Dermis microvascular lymphatic vessel endothelial cell (primary cell): ENCODE measurements at places on chromosomes 6 and 20.

DNA sequence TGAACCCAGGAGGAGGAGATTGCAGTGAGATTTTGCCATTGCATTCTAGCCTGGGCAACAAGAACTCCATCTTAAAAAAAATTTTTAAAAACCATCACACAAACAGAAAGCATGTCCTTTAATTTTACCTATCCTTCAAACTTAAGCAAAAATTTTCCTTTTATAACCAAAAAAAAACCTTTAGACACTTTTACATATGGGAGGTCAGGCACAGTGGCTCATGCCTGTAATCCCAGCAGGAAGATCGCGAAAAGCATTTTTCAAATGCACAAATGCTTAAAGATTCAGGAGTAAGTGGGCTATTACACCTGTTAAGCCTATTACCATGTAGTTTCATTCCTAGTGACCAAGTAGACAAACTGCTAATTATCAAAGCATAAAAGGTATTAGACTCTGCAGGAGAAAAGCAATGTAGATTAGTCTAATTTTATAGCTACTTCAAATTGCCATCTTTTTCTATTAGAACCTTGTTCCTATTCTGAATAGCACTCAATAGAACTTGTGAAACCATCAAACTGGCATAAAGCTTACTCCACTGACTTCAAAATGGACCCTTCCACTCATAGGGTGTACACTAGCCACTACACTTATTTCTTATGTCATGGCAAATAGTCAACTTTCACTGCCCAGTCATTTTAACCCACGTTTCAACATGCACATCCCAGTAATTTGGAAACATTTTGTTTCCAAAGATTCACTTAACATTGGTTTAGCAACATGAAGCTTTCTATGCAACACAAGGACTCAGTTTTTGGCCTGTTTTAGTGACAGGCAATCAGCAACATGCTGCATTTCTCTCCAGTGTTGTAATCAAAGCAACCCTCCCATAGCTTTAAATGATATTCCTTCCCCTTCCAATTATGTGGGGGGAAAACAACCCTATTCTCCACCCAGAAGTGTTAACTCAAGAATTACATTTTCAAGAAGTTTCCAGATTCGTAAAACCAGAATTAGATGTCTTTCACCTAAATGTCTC is 4.0 kb downstream of the EEF1A1 start:
- no peak for DNase-seq

DNA sequence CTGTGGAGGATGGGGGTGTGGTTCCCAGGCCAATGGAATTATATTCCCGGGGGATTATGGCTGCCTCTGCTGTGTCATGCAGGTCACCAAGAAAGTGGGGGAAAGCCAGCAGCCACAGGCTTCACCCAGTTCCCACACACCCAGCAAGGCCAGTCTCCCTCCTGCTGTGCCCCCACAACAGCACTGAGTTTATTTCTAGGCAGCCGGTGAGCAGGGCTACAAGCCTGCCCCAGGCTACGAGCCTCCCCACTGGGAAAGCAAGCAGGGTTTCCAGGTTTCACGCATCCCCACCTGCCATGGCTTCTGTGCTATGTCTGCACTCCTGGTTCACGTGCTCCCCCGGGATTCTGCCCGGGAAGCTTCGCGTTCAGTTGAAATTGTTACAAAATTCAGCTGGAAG is 72.6 kb downstream of the ERMARD start:
- DNase-seq, result no peak

DNA sequence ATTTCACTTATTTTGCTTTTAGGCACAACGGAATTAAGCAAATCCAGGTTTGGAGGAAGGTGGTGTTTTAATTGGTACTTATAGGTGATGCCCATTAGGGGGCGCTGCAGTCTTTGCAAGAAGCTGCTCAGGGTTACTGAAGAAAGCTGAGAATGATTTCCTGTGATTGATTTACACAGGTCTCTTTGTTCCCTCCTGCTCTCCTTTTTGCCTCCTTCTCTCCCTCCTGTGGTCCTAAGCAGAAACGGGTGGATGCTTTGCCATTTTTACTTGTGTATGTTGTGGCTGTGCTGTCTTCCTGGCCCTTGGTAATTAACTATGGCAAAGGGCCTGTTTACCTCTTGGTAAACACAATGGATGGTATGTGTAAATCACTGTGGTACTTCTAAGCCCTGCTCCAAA is 97.8 kb downstream of the ANKS1A start:
- peak; percentile 91 for DNase-seq

- DNase-seq, result no peak
These were observed 81.9 kb downstream of the LRFN2 start for GRCh38 chr6:40505191-40505810.

DNA sequence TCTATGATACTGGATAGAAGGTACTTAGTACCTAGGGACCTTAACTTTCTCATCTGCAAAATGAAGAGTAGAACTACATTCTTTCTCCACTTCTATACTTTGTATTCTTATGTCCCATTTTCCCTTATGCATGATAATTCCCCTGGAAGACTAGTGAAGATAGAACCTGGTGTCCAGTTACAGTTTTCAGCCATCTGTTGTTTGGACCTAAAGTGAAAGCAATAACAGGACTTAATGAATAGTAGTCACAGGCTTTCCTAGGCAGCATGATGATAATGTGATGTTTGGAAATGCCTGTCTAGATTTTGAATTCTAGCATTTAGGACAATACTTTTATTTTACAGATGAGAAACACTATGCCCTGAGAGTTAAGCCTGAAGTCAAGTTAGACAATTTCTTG is 153.8 kb downstream of the RIMS1 start:
- no peak for DNase-seq

DNA sequence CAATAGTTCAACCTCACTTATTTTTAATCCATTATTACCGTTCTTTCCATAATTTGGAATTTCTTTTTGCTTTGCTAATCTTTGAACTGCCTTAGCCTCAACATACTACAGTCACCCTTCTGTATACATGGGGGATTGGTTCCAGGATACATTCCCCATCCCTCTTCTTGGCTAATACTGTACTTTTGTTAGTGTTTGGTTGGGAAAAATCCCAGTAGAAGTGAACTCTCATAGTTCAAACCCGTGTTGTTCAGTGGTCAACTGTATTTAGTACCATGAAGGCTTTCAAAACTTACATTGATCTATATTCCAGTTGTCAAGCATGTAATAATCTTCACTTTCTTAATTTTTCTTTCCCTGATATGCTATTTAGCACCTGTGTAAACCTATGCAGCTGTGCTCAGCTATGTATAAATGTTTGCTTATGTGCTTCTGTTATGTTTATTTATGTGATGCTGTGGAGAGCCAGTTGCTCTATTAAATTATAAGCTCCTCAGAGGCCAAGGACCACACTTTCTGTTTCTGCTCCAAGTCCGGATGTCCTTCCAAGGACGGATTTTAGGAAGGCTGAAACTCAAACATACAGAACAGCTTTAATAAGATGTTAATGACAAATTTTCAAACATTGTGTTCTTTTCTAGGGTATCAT is 33.3 kb upstream of the LAMA4 start:
- no peak for DNase-seq

DNA sequence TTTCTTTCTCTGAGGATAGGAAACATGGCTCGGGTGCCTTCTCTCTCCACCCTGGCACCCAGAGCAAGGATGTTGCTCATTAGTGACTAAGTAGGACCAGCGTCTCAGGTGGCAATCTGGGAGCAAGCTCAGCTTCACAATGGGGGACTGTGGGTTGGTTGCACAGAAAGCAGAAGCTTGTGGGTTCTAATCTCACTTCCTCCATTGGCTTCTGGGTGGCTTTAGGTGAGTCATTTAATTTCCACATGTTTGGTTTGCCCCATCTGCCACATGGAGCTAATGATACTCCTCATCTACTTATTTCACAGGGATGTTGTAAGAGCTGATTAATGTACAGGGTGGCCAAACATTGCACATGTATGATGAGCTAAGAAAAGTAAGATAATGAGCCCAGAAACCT is 54.8 kb upstream of the AKIRIN2 start:
- peak; percentile 12 for DNase-seq

DNA sequence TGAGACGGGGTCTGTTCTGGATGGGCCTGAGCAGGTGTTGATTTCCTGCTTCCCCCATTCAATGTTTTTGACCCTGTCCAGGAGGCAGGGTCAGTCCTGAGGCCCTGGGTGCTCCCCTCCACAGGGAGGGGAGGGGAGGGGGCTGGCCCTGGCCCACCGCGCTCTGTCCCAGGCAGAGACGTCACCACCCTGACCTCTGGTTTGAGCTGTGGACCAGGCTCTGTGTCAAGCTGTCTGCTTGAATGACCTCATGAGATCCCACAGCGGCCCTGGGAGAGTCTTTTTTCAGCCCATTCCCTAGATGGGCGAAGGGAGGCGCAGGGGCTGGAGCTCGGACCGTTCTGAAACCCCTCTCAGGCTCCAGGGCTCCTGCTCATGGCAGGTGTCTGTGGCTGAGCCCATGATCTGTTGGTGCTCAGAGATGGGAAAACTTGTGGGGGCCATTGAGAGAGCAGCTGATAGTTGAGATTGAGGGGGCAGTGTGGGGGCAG is 8.9 kb upstream of the LKAAEAR1 start:
- DNase-seq, result no peak

GRCh38 chr6:112396221-112396620 is 49.1 kb downstream of the RFPL4B start:
- peak; percentile 7 for DNase-seq

- DNase-seq, result no peak
These were observed 63.7 kb upstream of the SLC22A23 start for GRCh38 chr6:3520281-3521230.

- DNase-seq, result no peak
These were observed 75.5 kb upstream of the CD2AP start for GRCh38 chr6:47402081-47402480.

DNA sequence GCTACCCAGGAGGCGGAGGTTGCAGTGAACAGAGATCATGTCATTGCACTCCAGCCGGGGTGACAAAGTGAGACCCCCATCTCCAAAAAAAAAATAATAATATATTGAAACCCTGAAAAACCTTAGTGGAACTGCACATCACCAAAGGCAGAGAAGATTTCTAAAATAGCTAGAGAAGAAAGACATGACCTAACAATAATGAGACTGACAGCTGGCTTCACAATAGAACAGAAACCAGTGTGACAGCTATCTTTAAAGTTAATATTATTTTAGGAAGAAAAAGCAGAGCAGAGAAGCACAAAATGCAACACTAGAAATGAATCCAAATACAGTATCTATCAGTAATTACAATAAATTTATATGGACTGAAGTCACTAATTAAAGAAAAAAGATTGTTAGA is 67.1 kb upstream of the FLRT3 start:
- no peak for DNase-seq

- DNase-seq, result no peak
These were observed 334.9 kb upstream of the JARID2 start for GRCh38 chr6:14910692-14911547.

DNA sequence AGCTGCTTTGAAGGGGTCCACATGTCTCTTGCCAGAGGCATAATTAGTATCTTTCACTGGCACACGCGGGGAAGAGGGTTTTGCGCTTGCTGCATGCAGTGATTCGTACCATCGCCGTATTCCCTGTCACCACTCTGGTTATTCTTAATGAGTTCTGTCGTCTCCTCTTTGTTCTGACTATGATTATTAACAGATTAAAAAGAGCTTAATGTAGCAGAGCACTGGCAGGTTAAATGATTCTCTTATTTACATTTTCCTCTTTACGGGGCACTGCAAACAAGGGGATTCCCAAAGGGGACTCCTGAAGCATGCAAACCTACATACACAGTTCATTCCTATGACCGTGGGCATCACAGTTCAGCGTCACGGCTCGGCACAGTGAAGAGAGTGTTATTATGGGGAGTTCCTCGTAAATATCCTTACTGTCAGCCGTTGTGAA is 204.8 kb downstream of the DTNBP1 start:
- no peak for DNase-seq

- DNase-seq, result no peak
These were observed 57.2 kb upstream of the GGTLC1 start for GRCh38 chr20:24045621-24046318.

GRCh38 chr6:163748886-163749285 is 334.4 kb downstream of the QKI start:
- no peak for DNase-seq

DNA sequence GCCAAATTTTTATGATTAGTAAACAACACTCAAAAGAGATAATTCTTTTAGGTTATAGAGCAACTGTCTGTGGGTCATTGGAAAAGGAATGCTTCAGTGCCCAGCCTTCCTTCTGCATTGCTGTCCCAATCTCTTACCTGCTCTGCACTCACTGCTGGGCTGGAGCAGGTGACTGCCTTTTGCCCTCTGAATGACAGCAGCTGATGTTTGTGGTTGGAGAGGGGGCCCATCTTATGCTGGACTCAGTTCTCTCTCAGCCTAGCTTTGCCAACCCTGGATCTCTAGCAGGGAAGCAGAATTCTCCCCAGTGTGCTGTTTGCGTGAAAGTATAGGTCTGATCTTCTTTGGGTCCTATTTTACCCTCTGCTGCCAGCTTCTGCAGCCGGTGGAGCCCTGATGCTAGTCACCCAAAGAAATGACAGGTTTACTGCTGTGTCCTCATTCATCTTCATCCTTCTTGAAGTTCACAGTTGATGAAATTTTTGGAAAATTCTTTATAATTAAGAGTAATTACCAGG is 193.5 kb downstream of the ARID1B start:
- DNase-seq, result no peak

DNA sequence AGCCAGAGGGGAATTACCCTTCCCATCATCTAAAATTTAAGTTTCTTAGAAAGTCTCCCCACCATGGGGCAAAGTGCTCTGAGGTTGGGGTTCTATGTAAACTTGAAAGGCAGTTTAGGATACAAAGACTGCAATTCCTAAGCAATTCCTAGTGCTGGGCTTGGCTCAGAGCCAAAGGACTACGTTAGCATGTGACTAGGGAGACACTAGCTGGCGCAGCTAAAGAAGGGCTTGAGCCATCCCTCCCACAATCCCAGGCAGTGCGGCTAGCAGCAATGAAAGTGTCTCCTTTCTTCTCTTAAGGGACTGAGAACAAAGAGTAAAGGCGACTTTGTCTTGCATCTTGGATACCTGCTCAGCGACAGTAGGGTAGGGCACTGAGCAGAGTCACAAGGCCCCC is 306.6 kb upstream of the FKBP1C start:
- DNase-seq, result no peak

GRCh38 chr6:101386982-101387381 is 6.5 kb upstream of the GRIK2 start:
- no peak for DNase-seq

GRCh38 chr6:26336355-26337198 is 28.4 kb upstream of the BTN3A2 start:
- DNase-seq, result peak; percentile 40

GRCh38 chr6:20660534-20660933 is 126.3 kb downstream of the CDKAL1 start:
- DNase-seq, result no peak

- no peak for DNase-seq
These were observed 317.6 kb downstream of the HDGFL1 start for GRCh38 chr6:22886650-22887581.

GRCh38 chr6:170280689-170281045 is 10.2 kb downstream of the DLL1 start:
- DNase-seq, result no peak

DNA sequence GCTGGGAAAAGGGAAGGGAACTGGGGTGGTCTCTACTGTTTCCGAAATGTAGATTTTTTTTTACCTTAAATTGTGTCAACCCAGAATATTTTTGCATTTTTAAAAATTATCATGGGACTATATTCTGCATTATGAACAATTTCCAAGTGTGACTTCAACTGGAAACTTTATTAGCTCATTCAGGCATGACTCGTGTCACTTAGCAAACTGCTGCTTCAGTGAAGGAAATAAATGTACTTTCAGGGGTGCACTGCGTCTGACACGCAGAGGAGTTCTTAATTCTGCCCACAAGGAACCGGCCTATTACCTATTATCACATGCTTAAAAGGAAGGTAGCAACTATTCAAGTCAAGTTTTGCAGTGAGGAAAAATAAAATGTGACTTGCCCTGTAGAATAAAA is 291.3 kb upstream of the PRDM1 start:
- DNase-seq, result no peak
